ENCODE measurements at places on chromosomes 3 and 15. TPM values are rescaled to one million over a fixed set of nuclear protein-coding genes. Genes with fewer than 3 reads are reported as not detected.

DNA sequence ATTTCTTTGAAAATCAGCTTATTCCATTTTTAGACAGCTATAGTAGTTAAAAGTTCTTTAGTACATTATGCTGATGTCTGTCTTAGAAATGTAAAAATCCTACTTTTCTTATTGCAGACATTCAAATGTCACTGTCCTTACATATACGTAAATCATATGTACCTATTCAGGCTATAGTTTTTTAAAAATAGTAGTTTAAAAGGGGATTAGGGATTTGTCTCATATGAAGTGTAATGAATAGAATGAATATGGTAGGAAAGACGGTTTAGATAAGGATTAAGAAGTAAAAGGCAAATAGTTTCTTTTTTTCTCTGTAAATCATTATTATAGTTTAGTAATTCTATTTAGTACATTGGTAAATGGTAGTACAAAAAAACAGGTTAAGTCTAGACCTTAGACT lies 7.4 kb downstream of the DIPK2A start:
- no peak for DNase-seq

DNA sequence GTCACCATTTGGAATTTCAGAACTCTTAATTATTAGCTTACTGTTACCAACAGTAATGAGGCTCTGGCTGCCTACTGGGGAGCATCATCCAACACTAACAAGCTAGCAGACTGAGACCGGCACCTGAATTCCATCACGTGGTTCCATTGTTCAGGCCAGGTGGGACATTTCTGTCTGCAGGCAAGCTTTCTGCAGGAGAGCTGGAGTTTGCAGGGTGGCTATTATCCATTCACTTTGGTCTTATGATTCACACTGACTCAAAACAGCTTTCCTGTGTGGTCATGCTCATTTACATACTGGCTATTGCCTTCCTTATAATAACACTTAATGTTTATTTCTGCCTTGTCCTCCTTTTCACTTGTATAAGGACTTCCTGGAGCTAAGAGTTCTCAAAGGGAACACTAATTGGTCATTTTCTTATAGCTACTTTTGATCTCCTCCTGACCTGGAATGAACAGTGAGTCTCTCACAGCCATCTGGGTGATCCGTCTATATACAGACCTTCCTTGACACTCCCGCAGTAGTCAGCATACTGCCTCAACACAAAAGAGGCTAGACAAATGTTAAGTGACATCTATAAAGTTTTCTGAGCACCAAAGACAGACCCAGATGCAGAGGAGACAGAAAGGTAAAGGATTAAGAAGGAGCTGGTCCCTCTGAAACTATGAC lies 695.4 kb downstream of the FHIT start:
- no peak for DNase-seq

DNA sequence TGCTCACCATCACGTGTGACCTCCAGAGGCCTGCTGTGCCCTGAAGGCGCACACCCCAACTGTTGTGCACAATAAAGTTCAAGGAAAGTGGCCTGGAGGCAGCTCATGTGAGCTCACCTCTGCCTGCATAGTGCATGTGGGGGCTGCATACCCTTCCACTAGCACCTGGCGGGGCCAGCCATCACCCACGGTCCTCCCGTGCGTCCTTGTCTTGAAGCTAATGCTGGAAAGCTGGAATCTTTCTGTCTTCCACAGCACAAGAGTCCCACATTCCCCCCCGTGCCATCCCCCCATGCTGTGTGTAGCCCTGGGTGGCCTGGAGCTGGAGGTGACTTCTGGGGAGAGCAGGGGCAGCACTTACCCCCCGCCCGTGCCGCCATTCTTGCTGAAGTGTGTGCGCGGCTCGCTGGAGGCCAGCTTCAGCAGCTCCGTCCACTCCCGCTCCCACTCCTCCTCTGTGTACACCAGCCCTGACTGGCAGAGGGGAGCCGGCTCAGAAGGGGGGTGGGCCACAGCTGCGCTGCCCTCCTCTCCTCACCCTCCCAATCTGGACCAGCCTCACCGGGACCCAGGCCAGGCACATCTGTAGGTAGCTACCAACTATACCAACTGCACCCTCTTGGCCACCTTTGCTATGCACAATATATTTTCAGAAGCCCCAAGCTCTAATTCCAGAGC lies 199.5 kb downstream of the KLF13 start:
- DNase-seq, result no peak

DNA sequence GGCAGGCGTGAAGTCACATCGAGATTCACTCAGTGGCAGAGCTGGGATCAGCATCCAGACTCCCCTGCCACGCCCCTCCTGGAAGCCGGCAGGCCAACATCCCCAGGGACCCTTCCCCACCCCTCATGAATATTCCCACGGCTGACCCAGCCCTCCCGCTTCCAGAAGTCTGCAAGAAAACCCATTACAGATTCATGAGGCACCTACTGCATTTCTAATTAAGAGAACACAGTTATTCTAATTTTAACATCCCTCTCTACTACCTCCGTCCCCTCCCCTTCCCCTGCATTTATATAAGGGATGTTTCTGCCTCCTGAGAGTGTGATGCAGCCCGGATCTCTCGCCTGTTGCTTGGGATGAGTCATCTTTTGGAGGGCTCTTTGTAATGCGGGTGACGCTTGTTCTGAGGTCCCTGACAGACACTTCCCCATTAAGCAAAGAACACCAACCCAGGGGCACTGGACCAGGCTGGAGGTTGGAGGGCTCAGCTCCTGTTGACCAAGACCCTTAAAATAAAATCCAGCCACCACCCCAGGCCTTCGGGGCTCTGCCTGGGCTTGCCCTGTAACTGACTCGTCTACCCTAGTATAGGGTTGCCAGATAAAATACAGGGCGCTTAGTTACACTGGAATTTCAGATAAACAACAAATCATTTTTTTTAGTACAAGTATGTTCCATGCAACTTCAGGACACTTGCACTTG lies 118.7 kb downstream of the NUP210 start:
- no peak for DNase-seq

- no peak for DNase-seq
Measured at GRCh38 chr3:111603679-111604078, 8.5 kb upstream of the ZBED2 start.

GRCh38 chr3:119359476-119360326 lies 65.5 kb downstream of the ARHGAP31 start:
- DNase-seq, result no peak

DNA sequence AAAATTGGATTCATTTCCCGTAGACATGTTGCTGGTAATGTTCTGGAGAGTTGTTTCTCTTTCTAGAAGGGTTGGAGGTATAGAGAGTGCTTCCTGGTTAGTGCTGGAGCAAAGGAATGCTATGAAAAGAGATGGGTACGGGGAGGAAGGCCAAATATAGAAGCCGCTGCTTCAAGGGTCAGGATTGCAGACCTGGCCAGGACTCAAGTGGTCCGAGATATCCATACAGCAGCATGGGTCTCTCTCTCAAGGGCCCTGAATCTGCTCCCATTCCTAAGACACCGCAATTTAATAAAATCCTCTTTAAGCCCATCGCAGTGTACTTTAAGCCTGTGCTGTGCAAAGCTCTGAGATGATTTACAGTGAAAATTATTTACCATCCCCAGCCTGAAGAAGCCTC lies 287.0 kb downstream of the FAM43A start:
- DNase-seq, result no peak

- DNase-seq, result no peak
Measured at GRCh38 chr3:194283221-194284006, 67.7 kb downstream of the CPN2 start.

- DNase-seq, result no peak
Measured at GRCh38 chr3:101824702-101825101, 24.6 kb upstream of the NFKBIZ start.

DNA sequence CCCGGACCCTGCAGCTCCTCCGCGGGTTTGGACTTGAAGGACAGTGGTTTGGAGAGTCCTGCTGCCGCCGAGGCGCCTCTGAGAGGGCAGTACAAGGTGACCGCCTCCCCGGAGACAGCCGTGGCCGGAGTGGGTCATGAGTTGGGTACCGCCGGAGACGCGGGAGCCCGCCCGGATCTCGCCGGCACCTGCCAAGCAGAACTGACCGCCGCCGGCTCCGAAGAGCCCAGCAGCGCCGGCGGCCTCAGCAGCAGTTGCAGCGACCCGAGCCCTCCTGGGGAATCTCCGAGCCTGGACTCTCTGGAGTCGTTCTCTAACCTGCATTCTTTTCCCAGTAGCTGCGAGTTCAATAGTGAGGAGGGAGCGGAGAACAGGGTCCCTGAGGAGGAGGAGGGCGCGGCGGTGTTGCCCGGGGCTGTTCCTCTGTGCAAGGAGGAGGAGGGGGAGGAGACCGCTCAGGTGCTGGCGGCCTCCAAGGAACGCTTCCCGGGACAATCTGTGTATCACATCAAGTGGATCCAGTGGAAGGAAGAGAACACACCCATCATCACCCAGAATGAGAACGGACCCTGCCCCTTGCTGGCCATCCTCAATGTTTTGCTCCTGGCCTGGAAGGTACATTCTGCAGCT lies 634 bp downstream of the MINDY2 start:
- peak; percentile 53 for DNase-seq

- no peak for DNase-seq
Measured at GRCh38 chr3:179027326-179027900, 44.2 kb downstream of the ZMAT3 start.

GRCh38 chr15:41411031-41411430 lies 5.9 kb upstream of the RTF1 start:
- no peak for DNase-seq

DNA sequence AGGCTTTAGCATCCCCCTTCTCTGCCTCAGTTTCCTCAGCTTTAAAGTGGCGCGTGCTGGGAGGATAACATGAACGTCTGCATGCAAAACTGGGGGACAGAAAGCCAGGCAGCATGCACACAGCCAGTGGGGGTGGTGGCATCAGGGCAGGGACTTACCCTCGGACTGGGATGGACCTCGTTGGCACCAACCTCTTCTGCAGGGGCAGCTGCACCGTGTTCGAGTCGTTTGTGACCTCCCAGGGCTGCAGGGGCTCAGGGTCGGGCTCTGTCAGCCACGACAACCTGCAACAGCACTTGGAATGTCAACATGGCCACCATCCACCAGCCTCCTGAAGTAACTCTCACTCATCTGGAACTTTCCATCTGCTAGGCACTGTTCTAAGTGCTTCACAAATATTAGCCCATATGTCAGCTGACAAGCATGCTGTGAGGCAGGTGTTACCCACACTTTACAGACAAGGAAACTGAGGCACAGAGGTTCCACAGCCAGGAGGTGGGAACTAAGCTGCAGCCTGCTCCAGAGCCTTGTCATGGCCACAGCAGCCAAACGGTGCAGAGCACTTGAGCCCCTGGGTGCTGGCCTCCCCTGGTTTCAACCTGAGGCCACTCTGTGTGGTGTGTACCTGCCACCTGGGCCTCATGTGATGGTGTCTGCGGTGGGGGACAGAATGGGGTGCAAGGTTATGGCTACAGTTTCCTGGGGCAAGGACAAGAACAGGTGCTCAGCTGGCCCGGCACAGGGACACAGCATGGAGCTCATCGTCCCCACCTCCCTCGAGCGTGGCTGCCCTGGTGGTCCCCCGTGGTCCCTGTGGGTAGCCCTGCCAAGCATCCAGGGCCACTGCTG lies 6.7 kb downstream of the C3orf22 start:
- no peak for DNase-seq

DNA sequence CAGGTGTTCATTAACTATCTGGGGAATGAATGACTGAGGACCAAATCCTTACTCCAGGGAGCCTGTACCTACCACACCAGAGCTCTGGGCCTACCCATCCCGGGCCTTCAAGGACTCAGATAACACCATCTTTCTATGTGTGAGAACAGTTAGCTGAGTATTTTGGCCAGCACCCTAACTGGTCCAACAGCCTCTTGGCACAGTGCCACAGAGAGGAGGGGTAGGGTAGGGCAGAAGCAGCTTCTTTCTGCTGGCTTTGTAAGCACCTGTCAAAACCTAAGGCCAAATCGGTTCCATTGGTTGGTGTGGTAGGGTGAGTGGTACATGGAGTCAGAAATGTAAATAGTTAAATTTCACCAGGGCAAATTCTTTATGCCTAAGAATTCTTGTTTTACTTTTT lies 26.7 kb downstream of the ISL2 start:
- no peak for DNase-seq

- no peak for DNase-seq
Measured at GRCh38 chr15:42151141-42151561, 5.3 kb downstream of the PLA2G4F start.

DNA sequence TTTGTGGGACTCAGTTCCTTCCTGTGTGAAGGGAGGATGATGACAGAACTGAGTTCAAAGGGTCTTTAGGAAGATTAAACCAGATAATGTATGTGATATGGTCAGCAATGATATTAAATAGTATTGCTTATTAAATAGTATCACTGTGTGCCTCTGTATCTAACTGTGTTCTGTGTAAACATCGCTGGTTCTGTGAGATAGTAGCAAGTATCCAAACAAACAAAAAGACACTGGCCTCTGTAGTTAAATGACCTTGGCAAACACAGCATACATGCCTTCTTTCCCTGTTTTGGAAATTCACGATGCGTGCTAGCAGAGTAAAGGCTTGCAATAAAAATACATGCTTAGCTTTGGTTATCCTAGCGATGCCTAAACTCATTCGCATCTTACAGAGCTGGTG lies 76.1 kb downstream of the MESD start:
- no peak for DNase-seq

DNA sequence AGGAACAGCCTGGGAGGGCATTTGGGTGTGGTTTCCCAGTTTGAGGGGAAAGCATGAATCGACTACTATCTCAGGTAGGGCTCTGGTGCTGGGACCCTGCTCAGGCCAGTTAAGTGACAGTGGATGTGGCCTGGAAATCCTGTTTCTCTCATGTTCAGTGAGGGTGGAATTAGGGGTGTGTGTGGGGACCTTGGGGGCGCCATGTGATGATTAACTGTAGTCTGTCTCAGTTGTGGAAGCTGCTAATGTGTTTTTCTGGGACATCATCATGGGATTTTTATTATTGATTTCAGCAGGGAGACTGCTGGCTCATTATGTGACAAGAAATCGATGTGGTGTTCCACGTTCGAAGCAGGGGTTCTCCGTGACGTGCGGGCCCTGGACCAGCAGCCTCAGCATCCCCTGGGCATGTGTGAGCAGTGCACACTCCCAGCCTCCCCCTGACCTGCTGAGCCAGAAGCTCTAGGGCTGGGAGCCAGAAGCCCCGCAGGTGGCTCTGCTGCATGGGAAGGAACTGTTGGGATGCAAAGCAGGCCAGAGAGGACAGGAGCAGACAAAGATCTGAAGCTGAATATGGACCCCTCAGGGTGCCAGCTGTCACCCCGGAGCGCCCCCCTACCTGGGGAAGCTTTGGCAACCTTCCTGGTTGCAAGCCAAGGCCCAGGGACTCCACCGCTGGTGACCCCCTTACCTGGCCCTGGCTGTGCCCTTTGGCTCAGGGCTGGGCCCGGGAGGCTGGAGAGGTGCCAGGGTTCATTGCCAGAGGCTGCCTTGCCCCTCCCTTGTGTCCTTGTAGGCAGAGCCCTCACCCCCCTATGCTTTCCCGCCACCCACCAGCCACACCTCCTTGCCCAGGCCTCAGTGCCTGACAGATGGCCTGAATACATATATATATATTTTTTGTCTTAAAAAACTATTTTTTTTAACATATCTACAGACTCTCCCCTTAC lies 149.8 kb downstream of the APBA2 start:
- DNase-seq, result no peak

Gene PLAAT1
- 8.1 TPM for total RNA-seq

Gene SLC12A8
- total RNA-seq, result not detected

Gene DLEC1
- 0.08 TPM for total RNA-seq

Gene MED12L
- 0.82 TPM for total RNA-seq

Gene RPSA
- 404 TPM for total RNA-seq
